ENCODE measurements at places on chromosomes 7 and 10.

DNA sequence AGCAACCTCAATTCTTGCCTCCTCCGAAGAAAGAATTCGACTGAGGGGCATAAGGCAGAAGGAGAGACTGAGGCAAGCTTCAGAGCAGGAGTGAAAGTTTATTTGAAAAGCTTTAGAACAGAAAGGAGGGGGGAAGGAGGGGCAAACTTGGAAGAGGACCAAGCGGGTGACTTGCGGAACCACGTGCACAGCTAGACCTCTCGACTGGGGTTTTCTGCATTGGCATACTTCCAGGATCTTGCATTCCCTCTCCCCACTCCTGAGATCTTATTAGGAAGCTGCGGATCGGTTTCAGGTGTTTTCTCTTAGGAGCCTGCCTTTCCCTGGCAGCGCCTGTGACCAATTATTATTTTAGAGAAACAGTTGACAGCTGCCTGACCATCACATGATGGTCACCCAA lies 20.3 kb upstream of the CPXM2 start:
- no peak for DNase-seq

- peak; percentile 78 for DNase-seq
These were observed 102.6 kb downstream of the SH3PXD2A start for GRCh38 chr10:103752680-103753248.

- DNase-seq: no peak
These were observed 76.6 kb downstream of the HDAC9 start for GRCh38 chr7:18572154-18572553.

DNA sequence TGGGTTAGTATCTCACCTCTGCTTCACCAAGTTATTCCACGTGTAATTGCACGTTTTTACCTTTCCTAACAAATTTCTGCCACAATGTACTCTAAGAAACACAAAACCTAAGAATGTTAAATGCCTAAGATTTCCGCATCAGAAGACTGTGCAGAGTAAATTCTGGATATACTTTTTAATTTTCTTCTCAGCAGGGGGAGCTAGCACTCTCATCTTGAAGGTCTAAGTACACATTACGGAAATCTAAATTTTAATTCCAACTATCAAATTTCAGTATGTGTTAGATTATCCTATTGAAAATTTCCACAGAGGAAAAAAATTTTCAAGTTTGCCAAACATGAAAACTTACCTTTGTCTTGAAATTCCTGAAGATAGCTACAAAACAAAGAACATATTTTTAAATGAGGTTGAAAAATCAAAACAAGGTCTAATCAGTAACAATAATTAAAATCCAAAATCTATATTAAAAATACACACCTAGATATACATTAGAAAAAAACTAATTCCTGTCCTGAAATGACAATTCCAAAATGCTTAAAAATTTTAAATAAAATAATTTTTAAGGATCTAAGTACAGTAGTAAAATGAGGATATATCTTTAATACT lies 10.5 kb downstream of the SKAP2 start:
- DNase-seq: no peak

GRCh38 chr7:20786779-20787659 lies at the start of gene SP8:
SP8 (minus strand) TSS chr7:20786886; CDS start chr7:20786798, 88 bp downstream.
- peak; percentile 39 for DNase-seq

All from stimulated activated CD8-positive, alpha-beta memory T cell treated with anti-CD3 and anti-CD28 coated beads, Interleukin-4, amount 100 ng/mL, for 48 hours (primary cell).